ENCODE measurements at places on chromosomes 11 and 22. TPM values are rescaled to one million over a fixed set of nuclear protein-coding genes. Genes with fewer than 3 reads are reported as not detected.

- no peak overlapping the region for H3K4me3 ChIP-seq
- no peaks in the 10 kb centered on the region for H3K27me3 ChIP-seq
- H3K27ac ChIP-seq = no peak overlapping the region
- no peaks in the 10 kb centered on the region for H3K4me1 ChIP-seq
Observed at GRCh38 chr11:28417601-28418323, 309.6 kb downstream of the METTL15 start.

- no peaks in the 10 kb centered on the region for H3K27me3 ChIP-seq
- no peak for DNase-seq
- H3K4me3 ChIP-seq = no peak overlapping the region
- H3K36me3 ChIP-seq = no peaks in the 10 kb centered on the region
Observed at GRCh38 chr11:17827006-17827405, 92.4 kb downstream of the KCNC1 start.

- no peaks in the 10 kb centered on the region for H3K4me1 ChIP-seq
- no peaks in the 10 kb centered on the region for H3K36me3 ChIP-seq
- DNase-seq = peak; percentile 27
- H3K27me3 ChIP-seq = peaks cover 24% of the 10 kb centered on the region
- H3K27ac ChIP-seq = no peak overlapping the region
Observed at GRCh38 chr22:44538051-44538450, 40.0 kb upstream of the RTL6 start.

The MISFA gene
- 2.7 TPM for total RNA-seq

DNA sequence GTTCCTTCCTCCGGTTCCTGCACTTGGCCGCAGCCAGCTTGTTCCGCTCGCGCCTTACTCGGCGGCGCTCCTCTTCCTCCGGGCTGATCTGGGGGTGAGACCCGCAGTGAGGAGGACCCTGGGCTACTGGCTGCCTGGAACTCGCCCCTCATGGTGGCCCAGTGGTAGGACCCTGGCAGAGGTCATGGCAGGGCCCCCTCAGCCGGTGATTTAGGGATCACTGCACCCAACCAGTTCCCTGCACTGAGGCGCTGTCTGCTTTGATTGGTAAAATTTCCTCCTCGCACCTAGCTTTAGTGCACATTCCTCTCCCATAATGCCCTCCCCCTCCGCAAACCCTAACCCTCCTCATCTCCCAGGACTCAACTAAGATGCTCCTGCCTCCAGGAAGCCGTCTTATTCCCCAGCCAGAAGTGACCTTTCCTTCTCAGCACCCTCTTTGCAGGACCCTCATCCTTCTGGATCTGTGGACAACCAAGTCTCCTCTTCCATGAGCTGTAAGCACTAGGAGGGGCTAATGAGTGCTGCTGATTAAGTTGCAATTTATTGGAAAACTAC, 3.6 kb downstream of the CCDC85B start:
- peaks cover 73% of the 10 kb centered on the region for H3K4me1 ChIP-seq
- H3K27ac ChIP-seq = no peak overlapping the region
- no peak overlapping the region for H3K4me3 ChIP-seq
- H3K27me3 ChIP-seq = no peaks in the 10 kb centered on the region
- peaks cover 26% of the 10 kb centered on the region for H3K36me3 ChIP-seq

- no peak overlapping the region for H3K4me3 ChIP-seq
- DNase-seq = no peak
- no peaks in the 10 kb centered on the region for H3K27me3 ChIP-seq
- H3K36me3 ChIP-seq = peaks cover 57% of the 10 kb centered on the region
Observed at GRCh38 chr11:3036419-3036818, 20.8 kb downstream of the CARS1 start.

DNA sequence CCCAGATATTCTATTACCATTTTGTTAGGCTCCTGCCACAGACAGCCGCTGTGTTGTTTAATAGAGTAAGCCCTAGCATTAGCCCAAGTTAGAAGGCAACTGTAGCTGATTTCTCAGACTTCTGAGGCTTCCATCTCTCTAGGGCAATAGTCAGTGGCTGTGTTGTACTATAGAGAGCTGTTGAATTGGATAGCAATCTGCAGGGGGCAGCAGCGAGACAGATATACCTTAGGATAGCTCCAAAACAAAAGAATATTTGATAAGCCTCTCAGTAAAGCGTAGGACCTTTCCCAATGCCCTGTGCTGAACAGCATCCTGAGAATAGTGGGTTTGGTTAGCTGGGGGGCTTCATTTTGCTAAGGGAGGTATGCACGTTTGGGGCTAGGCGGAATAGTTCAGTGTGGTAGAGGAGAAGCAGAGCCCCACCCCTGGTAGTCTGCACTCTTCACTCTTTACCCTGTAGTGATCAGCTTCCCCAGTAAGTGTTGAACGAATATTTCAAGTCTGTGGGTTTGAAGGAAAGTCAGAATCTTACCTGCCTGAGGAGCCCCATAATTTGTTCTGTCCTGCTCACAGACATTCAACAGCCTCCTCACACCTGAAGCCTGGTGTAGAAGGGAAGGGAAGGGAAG, 515.1 kb downstream of the INSC start:
- H3K4me3 ChIP-seq = no peak overlapping the region
- peaks cover 10% of the 10 kb centered on the region for H3K4me1 ChIP-seq
- no peak for DNase-seq
- no peaks in the 10 kb centered on the region for H3K36me3 ChIP-seq

All from astrocyte (in vitro differentiated cells and primary cell).